ENCODE measurements at places on chromosomes 13 and 19. TPM values are rescaled to one million over a fixed set of nuclear protein-coding genes. Genes with fewer than 3 reads are reported as not detected.

Gene SPACA4
- not detected for total RNA-seq

DNA sequence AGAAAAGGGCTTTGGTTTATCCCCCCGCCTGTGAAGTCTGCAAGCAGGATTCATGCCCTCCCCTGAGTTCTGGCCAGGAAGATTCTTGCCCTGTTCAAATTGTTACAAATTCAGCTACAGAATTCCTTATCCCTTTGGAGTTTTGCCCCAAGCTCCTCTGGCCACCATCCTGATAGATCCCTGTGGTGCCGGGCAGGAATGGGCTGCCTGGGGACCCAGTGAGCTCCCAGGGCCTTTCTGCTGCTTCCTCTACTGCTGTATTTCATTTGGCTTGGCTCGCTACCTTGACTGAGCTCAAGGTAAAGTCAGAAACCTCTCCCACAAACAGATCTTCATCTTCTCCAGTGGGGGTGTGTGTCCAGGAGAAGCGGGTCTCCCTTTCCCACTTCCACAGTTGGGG, 194.6 kb upstream of the NBEA start:
- DNase-seq, result peak; percentile 6

- DNase-seq, result peak; percentile 85
Measured at GRCh38 chr19:15108845-15109767, 1.9 kb downstream of the SYDE1 start.

DNA sequence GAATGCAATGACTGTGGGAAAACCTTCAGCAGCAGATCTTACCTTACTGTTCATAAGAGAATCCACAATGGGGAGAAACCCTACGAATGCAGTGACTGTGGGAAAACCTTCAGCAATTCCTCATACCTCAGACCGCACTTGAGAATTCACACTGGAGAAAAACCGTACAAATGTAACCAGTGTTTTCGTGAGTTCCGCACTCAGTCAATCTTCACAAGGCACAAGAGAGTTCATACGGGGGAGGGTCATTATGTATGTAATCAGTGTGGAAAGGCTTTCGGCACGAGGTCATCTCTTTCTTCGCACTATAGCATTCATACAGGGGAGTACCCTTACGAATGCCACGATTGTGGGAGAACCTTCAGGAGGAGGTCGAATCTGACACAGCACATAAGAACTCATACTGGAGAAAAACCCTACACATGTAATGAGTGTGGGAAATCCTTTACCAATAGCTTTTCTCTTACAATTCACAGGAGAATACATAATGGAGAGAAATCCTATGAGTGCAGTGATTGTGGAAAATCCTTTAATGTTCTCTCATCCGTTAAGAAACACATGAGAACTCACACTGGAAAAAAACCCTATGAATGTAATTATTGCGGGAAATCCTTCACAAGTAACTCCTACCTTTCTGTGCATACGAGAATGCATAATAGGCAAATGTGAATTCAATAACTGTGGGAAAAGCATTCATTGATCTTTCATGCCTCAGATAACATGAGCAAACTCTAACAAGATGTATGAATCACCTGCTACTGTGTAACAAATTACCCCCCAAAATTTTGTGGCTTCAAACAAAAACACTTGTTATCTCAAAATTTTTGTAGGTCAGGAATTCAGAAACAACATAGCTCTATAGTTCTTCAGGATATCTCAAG, 13.8 kb downstream of the ZNF557 start:
- DNase-seq, result no peak

DNA sequence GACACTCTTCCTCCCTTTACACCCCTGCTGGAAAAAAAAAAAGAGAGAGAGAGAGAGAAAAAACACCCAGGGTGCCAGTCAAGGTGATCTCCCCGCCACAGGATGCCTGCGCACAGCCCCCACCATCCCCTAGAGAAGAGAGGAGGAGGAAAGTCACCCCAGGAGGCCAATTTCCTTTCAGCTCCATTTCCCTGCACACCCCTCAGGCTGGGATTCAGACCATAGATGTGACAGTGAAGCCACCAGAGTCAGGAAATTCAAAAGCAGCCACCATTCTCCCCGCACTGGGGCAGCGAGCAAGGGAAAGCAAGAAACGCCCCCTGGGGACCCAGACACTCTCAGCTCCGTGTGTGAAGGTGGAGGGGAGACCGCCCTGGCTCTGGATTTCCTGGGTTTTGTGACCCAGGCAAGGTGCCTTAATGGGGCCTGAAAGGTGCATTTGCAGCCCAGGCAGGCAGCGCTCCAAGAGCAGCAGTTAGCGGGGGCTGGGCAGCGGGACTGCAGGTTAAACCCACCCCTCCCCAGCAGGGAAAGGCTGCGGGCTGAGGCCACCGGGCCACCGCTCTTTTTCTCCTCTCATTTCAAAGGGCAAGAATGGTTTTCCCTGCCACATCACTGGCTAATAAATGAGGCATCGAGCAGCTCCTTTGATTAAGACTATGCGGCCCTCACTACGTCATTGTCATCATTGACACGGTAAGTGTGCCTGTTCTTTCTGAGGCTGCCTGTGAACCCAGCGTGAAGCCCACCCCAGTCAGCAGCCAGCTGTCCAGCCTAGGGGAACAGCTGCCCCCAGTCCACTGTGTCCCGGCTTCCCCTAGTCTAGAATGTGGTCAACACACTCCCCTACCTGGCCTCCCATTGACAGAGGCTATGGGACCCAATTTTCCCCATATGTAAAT, 83.8 kb upstream of the TM9SF2 start:
- no peak for DNase-seq

Gene CYP2F1
- total RNA-seq, result not detected

DNA sequence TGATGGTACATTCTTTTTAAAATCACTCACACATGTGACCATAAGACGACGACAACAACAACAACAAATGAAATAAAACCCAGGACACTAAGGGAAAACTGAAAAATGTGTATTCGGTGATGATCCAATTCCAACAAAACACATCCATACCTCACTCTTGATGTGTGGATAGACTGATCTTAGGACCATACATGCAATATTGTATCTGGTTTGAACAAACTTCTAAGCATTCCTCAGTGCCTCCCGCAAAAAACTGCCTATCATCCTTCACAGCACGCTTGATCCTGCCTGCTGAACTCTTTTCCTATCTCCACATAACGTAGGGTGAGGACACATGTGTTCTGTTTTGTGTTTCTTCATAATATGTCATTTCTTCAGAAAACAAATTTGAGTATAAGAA, 415.2 kb downstream of the KCTD12 start:
- peak; percentile 13 for DNase-seq

Measured in osteoblast (primary cell).